ENCODE measurements at places on chromosomes 11 and 22.

- DNase-seq, result no peak
- H3K4me1 ChIP-seq, result no peaks in the 10 kb centered on the region
- H3K27ac ChIP-seq, result no peak overlapping the region
- no peak overlapping the region for H3K4me3 ChIP-seq
These were observed 74.7 kb downstream of the ST14 start for GRCh38 chr11:130234315-130234714.

GRCh38 chr11:34284811-34285481 lies 72.9 kb downstream of the ABTB2 start:
- H3K27me3 ChIP-seq, result peaks cover 3% of the 10 kb centered on the region
- no peak overlapping the region for H3K27ac ChIP-seq
- no peak overlapping the region for H3K4me3 ChIP-seq
- H3K36me3 ChIP-seq, result no peaks in the 10 kb centered on the region
- no peaks in the 10 kb centered on the region for H3K4me1 ChIP-seq
- no peak for DNase-seq

DNA sequence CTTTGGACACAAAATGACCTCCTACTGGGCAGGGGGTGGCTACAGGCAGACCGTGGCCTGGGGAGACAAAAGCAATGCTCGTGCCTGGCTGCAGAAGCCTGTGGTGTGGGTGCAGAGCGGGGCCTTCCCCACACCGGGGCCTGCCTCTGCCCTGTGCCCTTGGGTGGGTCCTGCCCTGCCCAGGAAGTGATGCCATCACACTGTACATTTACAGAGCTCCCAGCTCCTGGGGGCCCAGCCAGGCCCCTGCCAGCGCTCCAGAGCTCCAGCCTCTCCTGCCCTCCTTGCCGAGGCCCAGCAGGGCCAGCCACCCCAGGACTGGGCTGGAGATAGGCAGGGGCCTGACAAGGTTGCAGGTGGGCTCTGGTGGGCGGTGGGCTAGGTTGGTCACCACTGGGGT lies 40.1 kb downstream of the MUC5B start:
- H3K4me3 ChIP-seq, result peak overlapping the region; percentile 68
- no peaks in the 10 kb centered on the region for H3K27me3 ChIP-seq
- no peak for DNase-seq
- H3K36me3 ChIP-seq, result peaks cover 4% of the 10 kb centered on the region

DNA sequence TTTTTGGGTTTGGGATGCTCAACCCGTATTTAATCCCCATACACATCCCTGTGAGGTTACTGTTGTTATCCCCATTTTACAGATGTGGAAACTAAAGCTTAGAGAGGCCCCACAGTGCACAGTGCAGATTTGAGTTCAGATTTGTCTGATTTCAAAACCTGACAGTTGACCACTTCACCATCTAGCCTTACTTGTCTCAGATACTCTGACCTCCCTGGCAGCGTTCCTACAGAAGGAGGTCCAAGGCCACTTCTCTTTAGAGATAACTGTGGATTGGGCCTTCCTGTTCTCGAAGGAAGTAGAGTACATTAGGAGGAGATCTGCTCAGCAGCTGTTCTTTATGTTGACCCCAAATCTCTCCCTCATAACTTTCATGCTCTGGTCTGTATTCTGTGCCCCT lies 46.7 kb upstream of the CTTN start:
- no peak overlapping the region for H3K4me3 ChIP-seq
- peaks cover 37% of the 10 kb centered on the region for H3K36me3 ChIP-seq
- no peaks in the 10 kb centered on the region for H3K27me3 ChIP-seq
- no peak overlapping the region for H3K27ac ChIP-seq
- H3K4me1 ChIP-seq, result no peaks in the 10 kb centered on the region

GRCh38 chr11:17275400-17276235 lies 921 bp upstream of the NUCB2 start:
- peak overlapping the region; percentile 93 for H3K27ac ChIP-seq
- H3K4me1 ChIP-seq, result peaks cover 47% of the 10 kb centered on the region
- H3K27me3 ChIP-seq, result peaks cover 18% of the 10 kb centered on the region
- DNase-seq, result no peak
- H3K4me3 ChIP-seq, result peak overlapping the region; percentile 82

- no peak overlapping the region for H3K4me3 ChIP-seq
- H3K27me3 ChIP-seq, result peaks cover 53% of the 10 kb centered on the region
- no peaks in the 10 kb centered on the region for H3K36me3 ChIP-seq
- H3K4me1 ChIP-seq, result peaks cover 7% of the 10 kb centered on the region
- no peak overlapping the region for H3K27ac ChIP-seq
- DNase-seq, result no peak
These were observed 11.7 kb upstream of the LTO1 start for GRCh38 chr11:69686856-69687255.

DNA sequence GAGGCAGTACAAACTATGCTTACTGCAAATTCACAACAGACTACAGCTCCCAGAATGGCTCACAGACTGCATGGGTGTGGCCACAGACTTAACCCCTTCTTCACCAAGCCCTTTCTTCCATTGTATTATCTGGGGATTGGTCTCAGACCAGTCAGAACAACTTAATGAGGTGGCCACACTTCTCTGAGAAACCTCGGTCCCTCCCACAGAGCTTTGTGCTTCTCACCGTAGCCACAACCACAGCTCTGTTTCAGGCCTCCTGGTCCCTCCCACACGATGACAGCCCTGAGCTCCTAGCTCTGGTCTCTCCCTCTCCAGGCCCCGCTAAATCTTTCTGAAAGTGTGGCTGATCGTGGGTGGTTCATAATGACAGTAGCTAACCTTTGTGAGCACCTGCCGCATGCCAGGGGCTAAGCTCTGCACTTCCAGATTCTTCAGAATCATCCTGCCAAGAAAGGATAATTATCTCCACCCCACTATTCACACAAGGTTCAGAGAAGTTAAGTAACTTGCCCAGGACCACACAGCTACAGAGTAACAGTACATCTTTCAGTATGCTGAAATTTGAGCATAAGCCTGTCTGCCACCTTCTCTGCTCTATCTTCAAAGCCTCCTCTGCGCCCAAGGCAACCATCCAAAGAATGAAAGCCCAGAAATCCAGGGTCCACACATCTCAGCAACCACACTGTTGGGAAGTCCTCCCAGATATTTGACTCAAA lies 5.4 kb downstream of the PDE2A start:
- H3K27me3 ChIP-seq, result peaks cover 80% of the 10 kb centered on the region
- peak; percentile 48 for DNase-seq
- peaks cover 3% of the 10 kb centered on the region for H3K4me1 ChIP-seq
- no peaks in the 10 kb centered on the region for H3K36me3 ChIP-seq
- no peak overlapping the region for H3K27ac ChIP-seq

DNA sequence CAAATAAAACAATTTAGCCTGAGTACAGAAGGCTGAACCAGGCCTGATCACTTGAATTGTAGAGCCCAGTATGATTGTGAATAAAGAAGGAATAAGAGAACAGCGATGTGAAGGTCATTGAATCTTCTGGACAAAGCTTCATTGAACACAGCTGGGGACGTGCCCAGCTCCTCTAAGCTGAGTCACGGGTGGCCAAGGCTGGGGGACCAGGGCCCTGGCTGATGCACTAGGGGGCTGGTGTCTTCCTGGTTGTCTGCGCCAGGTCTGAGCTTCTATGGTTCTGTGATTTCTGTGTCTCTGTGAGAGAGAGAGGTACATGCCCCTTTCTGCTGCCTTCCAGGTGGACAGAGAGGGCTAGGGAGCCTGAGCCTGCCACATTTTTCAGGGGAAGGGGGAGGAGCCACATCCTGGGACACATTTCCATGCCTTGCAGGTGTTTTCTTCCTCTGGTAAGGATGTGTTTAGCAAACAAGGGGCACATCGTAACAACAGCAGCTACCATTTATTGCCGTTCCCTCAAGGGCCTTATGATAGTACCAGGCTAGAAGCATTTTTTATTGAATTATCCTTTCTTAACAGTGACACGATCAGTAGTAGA lies 135.7 kb downstream of the C11orf91 start:
- H3K27me3 ChIP-seq, result peaks cover 14% of the 10 kb centered on the region
- H3K4me1 ChIP-seq, result no peaks in the 10 kb centered on the region
- no peaks in the 10 kb centered on the region for H3K36me3 ChIP-seq
- no peak overlapping the region for H3K27ac ChIP-seq
- no peak overlapping the region for H3K4me3 ChIP-seq
- no peak for DNase-seq

DNA sequence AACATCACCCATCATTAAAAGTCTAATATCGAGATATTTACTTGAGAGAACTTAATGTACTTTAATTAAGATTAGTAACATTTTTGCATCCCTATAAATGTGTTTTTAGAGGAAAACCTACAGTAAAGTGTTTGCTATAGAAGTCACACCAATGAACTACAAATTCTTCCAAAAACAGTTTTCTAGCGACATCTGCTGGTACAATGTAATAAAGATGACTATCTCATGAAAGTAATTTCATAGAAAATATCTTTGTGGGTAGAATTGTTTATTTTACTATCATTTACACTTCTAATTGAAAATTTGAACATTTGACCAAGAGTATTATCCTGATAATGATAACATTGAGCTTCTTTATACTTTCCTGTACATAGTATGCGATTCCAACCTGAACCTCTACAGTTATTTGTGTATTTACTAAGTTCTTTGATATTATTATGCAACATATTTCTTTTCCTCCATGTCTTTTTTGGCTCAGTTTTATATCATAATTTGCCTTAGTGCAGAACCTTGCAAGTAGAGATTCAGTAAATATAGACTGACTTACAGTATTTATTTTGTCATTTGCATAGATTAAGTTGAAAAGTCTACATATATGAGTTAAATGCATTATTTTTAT lies 252.7 kb downstream of the TMEM135 start:
- H3K27me3 ChIP-seq, result no peaks in the 10 kb centered on the region
- DNase-seq, result no peak
- no peaks in the 10 kb centered on the region for H3K4me1 ChIP-seq
- peaks cover 2% of the 10 kb centered on the region for H3K36me3 ChIP-seq
- H3K27ac ChIP-seq, result no peak overlapping the region

DNA sequence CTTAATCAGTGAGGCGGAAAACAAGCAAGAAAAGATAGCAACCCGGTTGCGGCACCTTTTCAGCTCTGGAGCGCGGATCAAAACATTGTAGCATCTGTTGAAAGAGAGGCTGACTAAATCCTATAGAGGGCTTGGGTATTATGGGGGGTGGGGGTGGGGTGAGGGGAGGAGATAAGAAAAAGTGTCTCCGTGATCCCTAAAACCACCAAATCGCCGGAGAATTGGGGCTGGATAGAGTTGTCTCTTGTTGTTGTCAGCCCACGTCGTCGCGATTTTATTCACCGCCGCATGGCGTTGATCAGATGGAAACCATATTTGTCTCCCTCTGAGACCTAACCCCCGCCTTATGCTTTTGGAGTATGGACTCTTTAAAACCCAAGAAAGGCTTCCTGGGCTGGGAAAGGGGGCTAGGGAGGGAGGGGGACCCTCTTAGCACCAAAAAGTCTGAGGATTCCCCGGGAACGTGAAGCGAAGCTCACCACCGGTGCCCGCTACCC lies 13.0 kb downstream of the PAX6 start:
- no peak for DNase-seq
- H3K27ac ChIP-seq, result no peak overlapping the region
- H3K4me1 ChIP-seq, result peaks cover 7% of the 10 kb centered on the region
- peaks cover 14% of the 10 kb centered on the region for H3K36me3 ChIP-seq
- peaks cover 91% of the 10 kb centered on the region for H3K27me3 ChIP-seq

DNA sequence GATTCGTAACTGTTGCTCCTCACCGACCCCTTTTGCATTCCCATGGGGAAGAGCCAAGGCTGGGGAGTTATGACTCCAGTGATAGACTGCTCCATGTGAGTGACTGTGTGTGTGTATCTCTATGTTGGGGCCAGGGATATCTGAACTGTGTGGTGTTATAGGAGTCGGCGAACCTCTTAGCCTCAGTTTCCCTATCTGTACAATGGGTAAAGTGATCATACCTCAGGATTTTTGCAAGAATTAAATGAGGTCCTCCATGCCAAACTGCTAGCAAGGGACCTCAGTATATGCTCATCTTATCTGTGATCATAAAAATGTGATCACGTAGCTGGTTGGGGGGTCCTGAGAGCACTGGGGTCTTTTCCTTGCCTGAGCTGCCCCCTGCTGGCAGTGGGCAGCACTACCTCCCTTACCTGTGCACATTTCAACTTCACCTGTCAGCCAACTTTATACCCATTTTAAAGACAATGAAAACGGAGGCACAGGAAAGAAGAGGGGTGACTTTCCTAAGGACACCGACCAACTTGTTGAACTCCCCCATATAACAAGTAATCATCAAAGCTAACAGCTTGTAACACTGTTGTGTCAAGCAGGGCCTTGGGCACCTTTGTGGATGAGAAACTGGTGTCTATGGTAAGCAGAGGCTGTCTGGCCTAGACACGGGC lies 1.4 kb upstream of the DPP3 start:
- H3K4me1 ChIP-seq, result peaks cover 29% of the 10 kb centered on the region
- peak; percentile 51 for DNase-seq
- peaks cover 4% of the 10 kb centered on the region for H3K36me3 ChIP-seq
- H3K27ac ChIP-seq, result peak overlapping the region; percentile 87

GRCh38 chr11:109784536-109784935 lies 308.7 kb upstream of the ZC3H12C start:
- H3K36me3 ChIP-seq, result no peaks in the 10 kb centered on the region
- H3K27me3 ChIP-seq, result no peaks in the 10 kb centered on the region
- H3K4me3 ChIP-seq, result no peak overlapping the region

DNA sequence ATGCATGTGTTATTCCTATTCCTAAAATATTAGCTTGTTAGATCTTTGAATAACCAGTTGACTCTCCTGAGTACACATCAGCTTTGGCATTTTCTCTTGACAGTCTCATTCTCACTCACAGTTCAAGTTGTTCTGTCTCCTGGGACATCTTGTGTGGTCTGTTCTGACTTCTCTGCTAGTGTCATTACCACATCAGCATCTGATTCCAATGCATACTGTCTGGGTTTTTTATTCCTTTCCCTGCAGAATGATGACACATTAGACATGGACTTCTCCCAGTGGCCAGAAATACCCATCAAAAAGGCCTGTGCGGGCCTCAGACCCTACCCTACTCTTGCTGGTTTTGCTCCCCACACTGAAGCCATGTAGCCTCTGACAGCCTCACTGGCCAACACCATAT lies 2.7 kb downstream of the ZNF74 start:
- H3K36me3 ChIP-seq, result peaks cover 4% of the 10 kb centered on the region
- no peak overlapping the region for H3K27ac ChIP-seq
- no peak overlapping the region for H3K4me3 ChIP-seq
- no peaks in the 10 kb centered on the region for H3K27me3 ChIP-seq

DNA sequence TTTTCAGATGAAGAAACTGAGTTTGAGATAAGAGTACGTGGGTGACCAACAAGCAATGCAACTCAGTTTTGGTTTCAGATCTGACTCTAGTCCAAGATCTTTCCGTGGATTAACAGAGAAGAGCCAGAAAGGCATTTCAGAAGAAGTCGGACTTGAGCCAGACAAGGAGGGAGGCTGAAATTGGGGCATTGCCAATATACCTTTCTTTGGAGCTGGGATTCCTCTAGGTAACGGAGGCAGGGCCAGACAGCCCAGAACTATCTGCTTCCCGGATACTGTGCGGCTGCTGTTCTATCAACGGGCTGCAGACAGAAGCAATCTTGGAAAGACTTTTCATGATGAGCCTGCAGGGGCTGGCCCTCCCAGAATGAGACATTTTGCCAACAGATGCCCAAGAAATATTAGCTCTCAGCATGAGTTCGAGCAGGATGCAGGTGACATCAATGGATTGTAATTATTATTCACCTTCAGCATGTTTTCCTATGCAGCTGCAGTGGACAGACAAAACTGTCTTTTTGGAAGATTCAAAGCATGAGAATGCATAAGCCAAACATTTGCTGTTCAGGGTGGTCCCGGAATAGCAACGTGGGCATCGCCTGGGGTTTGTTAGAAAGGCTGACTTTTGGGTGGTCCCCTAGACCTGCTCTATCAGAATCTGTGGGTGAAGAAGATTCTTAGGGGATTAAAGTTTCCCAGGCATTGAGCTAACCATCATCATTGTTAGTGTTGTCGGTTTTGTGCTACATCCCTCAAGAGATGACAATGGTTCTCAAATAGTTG lies 95.7 kb downstream of the SCN3B start:
- no peak overlapping the region for H3K4me3 ChIP-seq
- H3K27me3 ChIP-seq, result peaks cover 16% of the 10 kb centered on the region
- H3K36me3 ChIP-seq, result peaks cover 3% of the 10 kb centered on the region
- H3K27ac ChIP-seq, result no peak overlapping the region

All from activated naive CD4-positive, alpha-beta T cell treated with anti-CD3 and anti-CD28 coated beads, Interleukin-2, amount 10 ng/mL, durations not matched to agents 7 days and 5 days (primary cell).